ENCODE measurements at places on chromosomes 6 and 20.

- DNase-seq = no peak
Measured at GRCh38 chr6:21111093-21111725, 482.3 kb upstream of the SOX4 start.

DNA sequence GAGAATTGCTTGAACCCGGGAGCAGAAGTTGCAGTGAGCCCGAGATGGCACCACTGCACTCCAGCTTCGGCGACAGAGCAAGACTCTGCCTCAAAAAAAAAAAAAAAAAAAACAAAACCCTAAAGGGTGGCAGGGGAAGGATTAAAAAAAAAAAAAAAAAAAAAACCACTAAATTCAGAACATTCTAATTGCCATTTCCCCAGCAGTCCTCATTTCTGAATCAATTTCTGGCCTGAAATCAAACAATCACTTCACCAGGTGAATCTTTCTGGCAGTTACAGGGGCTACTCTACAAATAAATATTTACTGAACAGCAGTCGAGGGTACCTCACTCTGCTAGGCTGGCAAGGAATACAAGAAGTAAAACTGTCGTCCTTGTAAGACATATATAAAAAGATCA, 1.2 kb downstream of the UQCC1 start:
- DNase-seq = no peak

DNA sequence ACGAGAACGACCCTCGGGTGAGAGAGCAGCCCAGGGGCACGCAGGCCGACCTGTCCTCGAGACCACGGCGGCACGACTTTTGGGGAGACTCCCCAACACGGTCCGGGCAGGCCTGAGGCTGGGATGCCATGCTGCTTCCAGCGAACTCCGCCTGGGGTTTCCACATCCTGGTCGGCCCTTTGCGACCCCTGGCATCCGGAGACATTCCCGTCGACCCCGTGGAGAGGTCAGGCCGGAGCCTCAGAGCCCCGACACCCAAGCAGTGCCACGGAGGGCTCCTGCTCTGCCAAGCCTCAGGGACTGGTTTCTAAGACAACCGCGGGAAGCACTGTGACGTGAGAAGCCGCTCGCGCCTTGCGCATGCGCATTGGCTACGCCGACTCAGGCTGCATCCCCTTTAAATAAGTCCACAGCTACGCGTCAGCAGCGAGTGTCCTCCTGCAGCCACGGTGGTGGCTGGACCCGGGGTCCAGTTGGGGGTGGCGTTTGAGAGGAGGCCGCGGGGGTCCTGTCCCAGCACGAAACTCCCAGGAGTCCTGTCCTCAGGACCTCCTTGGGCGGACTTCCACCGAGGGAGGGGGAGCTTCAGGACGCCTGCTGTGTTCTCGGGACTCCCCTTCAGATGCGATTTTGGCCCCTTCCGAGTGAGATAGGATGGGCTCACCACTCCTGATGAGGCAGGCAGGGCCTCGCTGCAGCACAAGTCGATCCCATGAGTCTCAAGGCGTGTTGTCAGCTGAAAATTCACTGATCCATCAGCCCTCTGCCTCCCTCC, 1089.3 kb upstream of the DEFB115 start:
- no peak for DNase-seq

DNA sequence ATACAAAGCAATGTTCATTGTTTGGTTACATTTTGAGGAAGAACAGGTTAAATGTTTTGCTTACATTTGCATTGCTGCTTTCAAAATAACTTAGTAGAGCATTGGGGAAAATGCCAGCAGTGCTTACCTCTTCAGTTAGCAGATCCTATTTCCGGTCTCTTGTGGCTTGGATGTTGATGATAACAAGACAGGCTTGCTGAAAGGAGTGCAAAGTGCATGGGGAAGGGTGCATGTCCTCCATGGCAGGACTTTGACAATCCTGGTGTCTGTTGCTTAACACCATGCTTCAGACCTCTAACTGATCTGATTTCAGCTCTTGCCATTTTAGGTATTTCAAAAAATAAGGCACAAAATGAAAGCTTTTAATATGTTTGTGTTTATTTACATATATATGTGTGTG, 21.1 kb downstream of the TPD52L1 start:
- no peak for DNase-seq

All from bone marrow (tissue), 2 donors.